ENCODE measurements at places on chromosomes 12 and 14. TPM values are rescaled to one million over a fixed set of nuclear protein-coding genes. Genes with fewer than 3 reads are reported as not detected.

GRCh38 chr12:49920241-49920914 lies 16.7 kb upstream of the FAIM2 start:
- H3K4me3 ChIP-seq = no peak overlapping the region
- DNase-seq = no peak
- H3K36me3 ChIP-seq = no peaks in the 10 kb centered on the region
- H3K27ac ChIP-seq = no peak overlapping the region

- no peak for DNase-seq
- H3K36me3 ChIP-seq = no peaks in the 10 kb centered on the region
- no peak overlapping the region for H3K27ac ChIP-seq
- H3K4me1 ChIP-seq = no peaks in the 10 kb centered on the region
These were observed 288.6 kb downstream of the PDZRN4 start for GRCh38 chr12:41476499-41477439.

DNA sequence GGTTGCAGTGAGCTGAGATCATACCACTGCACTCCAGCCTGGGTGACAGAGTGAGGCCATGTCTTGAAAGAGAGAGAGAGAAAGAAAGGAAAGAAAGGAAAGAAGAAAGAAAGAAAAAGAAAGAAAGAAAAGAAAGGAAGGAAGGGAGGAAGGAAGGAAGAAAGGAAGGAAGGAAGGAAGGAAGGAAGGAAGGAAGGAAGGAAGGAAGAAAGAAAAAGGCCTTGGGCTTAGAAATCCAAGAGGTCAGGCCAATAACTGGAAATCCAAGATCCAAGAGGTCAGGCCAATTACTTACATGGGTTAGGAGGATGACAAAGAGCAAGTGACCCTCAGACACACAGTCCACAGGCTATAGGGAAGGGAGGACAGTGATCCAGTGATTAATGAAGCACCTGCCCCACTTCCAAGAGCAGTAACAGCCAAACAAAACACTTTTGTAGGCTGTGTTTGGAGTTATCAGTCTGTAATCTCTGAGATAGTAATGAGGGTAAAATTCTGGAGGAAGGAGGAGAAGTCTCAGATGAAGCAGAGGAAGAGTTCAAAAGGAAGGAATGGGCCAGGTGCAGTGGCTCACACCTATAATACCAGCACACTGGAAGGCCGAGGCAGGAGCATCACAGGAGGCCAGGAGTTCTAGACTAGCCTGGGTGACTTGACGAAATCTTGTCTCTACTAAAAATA lies 32.2 kb upstream of the SPTLC2 start:
- peaks cover 2% of the 10 kb centered on the region for H3K4me1 ChIP-seq
- no peaks in the 10 kb centered on the region for H3K36me3 ChIP-seq
- no peak overlapping the region for H3K4me3 ChIP-seq
- DNase-seq = no peak
- peaks cover 3% of the 10 kb centered on the region for H3K27me3 ChIP-seq

- DNase-seq = no peak
- peaks cover 5% of the 10 kb centered on the region for H3K36me3 ChIP-seq
- no peak overlapping the region for H3K4me3 ChIP-seq
These were observed 70.0 kb downstream of the CHST11 start for GRCh38 chr12:104526751-104527150.

GRCh38 chr14:59067127-59067894 lies 121.2 kb upstream of the DAAM1 start:
- H3K27ac ChIP-seq = no peak overlapping the region
- H3K27me3 ChIP-seq = peaks cover 43% of the 10 kb centered on the region
- H3K36me3 ChIP-seq = no peaks in the 10 kb centered on the region
- DNase-seq = no peak

DNA sequence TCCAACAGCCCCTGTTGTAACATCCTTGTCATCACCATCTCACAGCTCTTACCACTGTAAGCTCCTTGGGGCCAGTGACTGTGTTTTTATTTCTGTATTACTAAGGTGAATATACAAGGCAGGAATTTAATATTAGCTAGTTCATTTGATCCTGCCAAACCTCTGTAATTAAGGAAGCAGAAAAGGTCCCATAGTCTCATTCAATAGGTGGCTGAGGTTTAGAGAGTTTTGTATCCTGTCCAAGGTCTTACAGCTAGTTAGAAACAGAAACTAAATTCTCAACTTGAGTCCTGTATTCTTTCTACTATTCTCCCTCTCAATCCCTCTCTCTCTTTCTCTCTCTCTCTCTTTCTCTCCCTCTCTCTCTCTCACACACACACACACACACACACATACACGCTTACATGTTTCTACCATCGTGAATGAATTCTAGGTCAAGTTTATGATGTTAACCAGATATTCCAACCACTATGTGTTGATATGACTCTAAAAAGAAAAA lies 543 bp upstream of the GLIPR1 start:
- DNase-seq = no peak
- peaks cover 56% of the 10 kb centered on the region for H3K4me1 ChIP-seq
- peaks cover 13% of the 10 kb centered on the region for H3K36me3 ChIP-seq
- peak overlapping the region; percentile 92 for H3K27ac ChIP-seq
- H3K4me3 ChIP-seq = peak overlapping the region; percentile 77

GRCh38 chr12:109475121-109475520 lies 2.0 kb downstream of the KCTD10 start:
- peaks cover 50% of the 10 kb centered on the region for H3K4me1 ChIP-seq
- no peak overlapping the region for H3K27ac ChIP-seq
- no peak for DNase-seq
- H3K36me3 ChIP-seq = peaks cover 5% of the 10 kb centered on the region

Gene PLCZ1
- total RNA-seq = not detected

Gene THAP2
- total RNA-seq = 14.9 TPM

Gene TMBIM6
- 325 TPM for total RNA-seq

Gene CLEC9A
- total RNA-seq = 0.18 TPM

Gene REC8
- 66.3 TPM for total RNA-seq

Gene GPR68
- total RNA-seq = 7.6 TPM

Gene TBX3
- total RNA-seq = not detected

Gene PRB3
- total RNA-seq = not detected

Gene MOAP1
- total RNA-seq = 91.5 TPM
